ENCODE measurements at places on chromosomes 5 and 9.

- no peak for DNase-seq
Observed at GRCh38 chr5:10360686-10361085, 7.2 kb downstream of the MARCHF6 start.

GRCh38 chr5:109708813-109709212 lies 19.1 kb downstream of the MAN2A1 start:
- DNase-seq = no peak

- DNase-seq = no peak
Observed at GRCh38 chr9:134698587-134699342, 57.2 kb downstream of the COL5A1 start.

DNA sequence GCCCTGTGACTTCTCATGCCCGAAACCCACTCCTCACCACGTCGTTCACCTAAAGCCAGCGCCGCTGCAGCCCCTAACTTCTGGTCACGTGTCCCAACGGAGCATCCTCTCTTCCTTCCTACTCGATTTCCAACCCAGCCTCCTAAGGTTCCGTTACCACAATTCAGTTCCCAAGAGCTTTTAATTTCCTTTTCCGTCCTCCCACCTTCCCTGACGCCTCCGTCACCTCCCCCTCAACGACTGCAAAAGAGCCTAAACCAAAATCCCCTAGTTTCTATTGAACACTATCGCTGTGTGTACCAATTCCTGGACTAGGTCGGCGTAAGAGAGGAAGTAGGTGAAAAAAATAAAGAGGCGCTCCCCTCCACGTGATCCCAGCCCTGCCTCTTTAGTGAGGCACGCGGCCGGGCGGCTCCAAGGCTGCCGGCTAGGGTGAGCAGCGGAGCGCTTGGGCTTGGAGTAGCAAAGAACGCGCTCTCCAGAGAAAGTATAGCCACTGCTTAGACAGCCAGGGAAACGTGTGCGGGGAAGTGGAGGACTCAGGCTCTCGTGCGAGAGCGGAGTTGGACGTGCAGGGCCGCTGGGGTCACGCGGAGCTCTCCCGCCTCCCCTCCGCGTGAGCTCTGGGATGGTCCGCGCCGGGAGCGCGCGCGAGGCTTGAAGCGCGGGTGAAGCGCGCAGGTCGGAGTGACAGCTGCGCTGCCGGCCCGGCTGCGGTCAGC lies at the start of the genes CENPP and NOL8:
CENPP (plus strand) TSS at position 685 of the 722 bp plus-strand sequence.
NOL8 (minus strand) TSS at position 82 of the 722 bp plus-strand sequence. CDS start 1,189 bp downstream, outside the sequence.
- peak; percentile 80 for DNase-seq

GRCh38 chr5:156587012-156587411 lies 260.0 kb downstream of the SGCD start:
- no peak for DNase-seq

DNA sequence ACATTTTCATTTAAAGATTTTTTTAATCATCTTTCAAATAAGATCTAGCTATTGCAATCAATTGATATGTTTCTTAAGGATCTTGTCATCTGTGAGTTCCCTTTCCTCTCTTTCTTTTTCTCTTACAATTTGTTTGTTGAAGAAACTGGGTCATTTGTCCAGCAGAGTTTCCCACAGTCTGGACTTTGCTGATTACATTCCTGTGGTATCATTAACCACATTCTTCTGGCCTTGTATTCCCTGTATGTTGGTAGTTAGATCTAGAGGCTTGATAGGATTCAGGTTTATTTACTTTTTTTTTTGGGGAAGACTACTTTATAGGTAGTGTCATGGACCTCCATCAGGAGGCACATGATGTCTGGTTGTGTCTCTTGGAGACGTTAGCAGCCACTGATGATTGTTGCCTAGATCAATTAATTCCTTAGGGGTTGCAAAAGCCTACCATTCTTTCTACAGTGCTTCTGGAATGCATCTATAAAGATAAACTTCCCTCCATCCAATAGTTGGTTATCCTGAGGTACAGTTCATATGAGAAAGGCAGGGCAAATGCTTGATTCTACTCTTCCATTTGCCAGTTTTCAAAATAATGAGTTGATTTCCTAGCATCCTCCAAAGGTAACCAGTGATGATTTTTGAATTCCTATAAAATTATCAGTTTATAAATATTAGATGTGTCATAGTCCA lies 14.3 kb downstream of the PDE8B start:
- no peak for DNase-seq

DNA sequence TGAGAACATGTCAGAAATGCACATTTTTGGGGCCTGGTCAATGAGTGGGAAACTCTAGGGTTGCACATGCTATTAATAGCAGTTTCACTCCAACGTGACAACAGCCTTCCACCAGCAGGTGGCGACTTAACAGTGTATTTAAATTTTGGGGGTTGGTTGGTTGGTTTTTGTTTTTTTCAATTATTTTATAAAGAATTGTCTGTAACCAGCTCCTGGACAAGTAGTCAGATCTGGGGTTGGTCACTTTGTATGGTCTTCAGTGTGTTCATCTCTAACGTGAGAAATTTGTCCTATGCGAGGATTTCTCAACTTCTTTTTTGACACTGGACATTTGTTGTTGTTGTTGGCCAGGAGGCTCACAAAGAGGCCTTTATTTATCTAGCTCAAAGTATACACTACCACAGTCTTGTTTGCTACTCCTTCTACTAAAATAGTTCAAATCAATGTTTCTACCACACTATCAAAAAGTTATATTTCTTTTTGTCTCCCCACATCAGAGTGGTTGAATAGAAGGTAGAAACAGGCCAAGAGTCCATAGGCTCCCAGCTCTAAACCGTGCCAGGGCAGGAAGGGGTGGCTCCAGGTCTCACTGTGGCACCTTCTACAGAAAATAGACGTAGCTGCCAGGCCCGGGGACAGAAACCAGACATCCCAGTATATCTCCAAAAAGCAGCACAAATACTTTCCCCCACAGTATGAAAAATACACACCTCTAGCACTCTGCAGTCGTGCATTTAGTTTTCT lies 110.4 kb downstream of the TRPM6 start:
- peak; percentile 9 for DNase-seq

GRCh38 chr5:142816531-142817430 lies 46.6 kb downstream of the ARHGAP26 start:
- DNase-seq = no peak

- no peak for DNase-seq
Observed at GRCh38 chr5:108503986-108504385, 122.1 kb upstream of the FBXL17 start.

- DNase-seq = no peak
Observed at GRCh38 chr5:51810592-51810991, 427.3 kb downstream of the ISL1 start.

DNA sequence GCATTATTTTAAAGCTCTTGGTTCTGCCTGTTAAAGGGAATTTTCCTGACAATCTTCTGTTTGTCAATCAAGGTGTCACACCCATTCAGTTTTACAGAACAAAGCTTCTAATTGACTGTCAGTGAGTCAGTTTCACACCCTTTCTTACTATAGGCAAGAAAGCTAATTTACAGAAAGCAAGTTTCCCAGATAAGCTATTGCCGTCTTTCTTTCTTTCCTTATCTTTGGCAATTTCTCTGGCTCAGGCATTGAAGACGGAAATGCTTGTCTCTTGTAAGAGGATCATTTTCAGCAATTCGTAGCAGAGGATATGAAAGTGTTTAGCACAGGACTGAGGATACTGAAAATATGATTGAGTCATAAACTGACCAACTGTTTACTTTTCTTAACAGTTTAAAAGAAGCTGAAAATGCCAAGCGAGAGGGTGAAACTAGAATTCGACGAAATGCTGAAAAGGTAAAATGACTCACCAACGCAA lies 27.0 kb downstream of the SPINK5 start:
- DNase-seq = no peak

DNA sequence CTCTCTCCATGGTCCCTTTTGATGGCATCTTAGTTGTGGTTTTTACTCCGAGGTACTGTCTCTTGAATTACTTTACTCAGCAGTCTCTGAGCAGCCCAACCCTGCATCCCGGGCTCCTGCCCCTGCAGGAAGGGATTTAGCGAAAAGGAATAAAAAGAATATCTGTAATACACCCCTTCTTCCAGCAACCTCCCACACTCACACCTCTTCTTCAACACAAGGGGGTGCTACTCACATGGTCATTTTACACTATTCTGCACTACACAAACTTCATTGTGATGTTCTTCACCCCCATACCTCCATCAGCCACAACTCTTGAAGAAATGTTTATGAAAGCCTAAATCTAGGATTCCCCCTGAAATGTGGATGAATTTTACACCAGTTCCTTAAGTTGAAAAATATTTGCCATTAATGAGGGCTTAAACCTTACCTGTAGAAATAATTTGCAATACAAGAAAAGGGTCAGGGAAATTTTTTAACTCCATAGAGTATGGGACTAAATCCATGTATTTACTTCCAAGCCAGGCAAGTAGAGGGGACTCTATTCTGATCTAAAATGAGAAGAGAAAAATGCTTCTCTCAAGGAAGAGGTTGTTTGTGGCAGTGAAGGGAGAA lies 26.0 kb downstream of the TPD52L3 start:
- DNase-seq = peak; percentile 45

DNA sequence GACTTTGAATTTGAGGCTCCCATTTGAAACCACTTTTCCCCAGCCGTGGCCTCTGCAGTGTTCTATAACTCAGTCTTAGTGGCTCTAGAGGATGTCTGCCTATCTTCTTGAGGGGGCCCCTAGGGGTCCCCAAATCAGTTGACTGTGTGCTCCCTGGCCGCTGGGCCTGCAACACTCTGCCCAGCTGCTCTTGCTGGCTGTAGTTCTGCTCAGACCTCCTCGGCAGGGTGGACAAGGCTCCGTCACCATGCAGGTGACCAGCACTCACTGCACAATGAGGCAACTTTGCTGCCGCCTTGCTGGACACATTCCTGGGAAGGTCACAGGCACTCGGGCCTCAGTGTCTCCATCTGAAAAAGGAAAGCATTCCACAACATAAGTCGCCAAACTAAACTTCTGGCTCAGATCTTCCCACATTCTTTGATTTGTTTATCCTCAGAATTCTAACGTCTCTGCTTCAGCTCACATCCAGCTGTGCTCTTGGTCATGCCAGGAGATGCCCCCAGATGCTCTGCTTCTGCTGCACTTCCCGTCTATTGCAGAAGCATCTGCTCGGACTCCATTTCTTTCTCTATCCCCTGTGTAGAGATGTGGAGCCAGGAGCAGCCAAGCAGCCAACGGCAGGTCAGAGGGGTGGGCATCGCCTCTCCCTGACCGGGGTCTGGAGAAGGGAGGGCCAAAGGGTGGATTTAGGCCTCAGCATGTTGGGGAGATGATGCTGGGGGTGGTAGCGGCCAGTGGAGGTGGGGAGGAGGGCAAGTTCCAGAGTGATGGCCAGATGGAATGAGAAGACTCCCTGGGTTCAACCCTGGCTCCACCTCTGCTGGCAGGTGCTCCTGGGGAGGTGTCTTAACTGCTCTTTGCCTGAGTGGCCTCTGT lies 133.6 kb downstream of the MVB12B start:
- DNase-seq = no peak

DNA sequence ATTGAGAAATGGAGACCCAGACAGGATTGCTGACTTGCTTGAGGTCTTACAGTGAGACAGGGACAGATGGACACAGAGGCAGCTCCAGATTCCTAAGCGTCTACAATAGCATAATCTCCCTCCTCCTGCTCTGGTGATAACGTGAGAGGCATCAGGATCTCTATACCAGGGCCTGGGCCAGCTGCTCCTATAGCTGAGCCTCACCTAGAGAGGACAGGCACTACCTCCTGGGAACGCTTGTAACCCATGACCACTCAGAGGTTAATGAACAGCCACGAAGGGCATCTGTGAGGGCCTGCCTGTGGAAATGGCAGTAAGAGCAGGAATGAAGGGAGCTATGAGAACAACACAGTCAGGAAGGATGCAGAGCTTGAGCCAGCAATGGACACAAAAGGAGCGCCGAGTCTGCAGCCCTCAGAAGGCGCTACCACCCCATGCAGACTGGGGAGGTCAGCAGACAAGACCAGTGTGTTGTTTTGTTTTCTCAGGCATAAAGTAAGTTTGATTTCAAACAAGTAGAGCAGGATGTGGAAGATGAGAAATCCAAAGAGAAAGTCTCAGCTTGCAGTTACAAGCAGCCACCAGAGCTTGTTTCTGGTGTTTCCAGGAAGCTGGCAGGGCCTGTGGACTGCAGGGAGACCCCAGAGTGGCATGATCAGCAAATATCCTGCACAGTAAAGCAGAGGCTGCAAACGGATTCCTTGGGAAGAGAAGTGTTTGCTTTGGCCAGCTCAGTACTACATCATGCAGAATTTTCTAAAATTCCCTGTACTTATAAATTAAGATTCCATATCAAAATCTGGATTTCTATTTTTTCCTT lies 17.4 kb downstream of the ANKS6 start:
- no peak for DNase-seq

DNA sequence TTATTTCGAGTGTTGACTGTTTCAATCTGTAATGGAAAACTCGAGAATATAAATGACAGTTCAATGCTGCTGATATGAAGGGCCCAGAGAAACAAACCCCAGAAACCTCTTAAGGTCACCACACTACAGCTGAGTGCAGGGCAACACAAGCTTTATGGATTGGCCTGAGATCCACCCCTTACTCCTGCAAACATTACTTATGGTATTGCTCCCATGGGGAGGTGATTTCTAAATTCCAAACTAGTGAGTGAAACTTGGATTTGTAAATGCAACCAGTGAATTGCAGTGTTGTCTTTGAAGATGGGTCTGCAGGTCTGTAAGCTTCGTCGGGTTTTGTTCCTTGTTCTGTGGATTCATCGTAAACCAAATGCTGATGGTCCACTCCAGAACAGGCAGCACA lies 85.4 kb downstream of the NTRK2 start:
- no peak for DNase-seq

DNA sequence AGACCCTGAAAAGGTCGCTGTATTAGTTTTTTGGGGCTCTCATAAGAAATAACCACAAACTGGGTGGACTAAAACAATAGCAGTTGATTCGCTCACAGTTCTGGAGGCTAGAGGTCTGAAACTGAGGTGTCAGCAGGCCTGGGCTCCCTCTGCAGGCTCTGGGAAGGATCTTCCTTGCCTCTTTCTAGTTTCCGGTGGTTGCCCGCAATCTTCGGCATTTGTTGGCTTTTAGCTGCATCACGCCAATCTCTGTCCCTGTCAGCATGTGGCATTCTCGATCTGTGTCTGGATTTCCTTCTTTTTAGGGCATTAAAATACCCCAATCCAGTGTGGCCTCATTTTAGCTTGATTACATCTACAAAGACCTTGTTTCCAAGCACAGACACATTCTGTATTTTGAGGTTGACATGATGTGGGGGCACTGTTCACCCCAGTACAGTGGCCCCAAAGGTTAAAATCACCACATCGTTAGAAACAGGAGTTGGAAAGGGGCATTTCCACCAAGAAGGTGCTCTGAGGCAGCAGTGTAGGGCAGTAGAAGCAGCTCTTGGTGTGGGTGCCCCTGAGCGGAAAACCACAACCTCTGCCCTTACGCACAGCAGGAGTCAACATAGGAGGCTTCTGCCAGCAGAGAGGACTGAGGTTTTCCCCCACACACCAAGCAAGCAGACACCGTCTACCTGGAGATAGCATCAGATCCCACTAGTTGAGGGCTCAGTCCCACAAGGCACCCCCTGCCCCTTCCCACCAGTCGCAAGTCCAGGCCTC lies 13.5 kb downstream of the ZNF79 start:
- DNase-seq = no peak

- DNase-seq = no peak
Observed at GRCh38 chr9:72875221-72875620, 77.6 kb downstream of the ALDH1A1 start.

- DNase-seq = no peak
Observed at GRCh38 chr9:96603305-96604003, 16.2 kb downstream of the CDC14B start.
